Activated T-cell treated with anti-CD3 and anti-CD28 coated beads, Interleukin-2, amount 50 U/mL, for 72 hours (primary cell): ENCODE measurements at places on chromosomes 7 and 10. TPM values are rescaled to one million over a fixed set of nuclear protein-coding genes. Genes with fewer than 3 reads are reported as not detected.

GRCh38 chr7:12540850-12541249 is 29.7 kb upstream of the SCIN start:
- DNase-seq, result no peak

DNA sequence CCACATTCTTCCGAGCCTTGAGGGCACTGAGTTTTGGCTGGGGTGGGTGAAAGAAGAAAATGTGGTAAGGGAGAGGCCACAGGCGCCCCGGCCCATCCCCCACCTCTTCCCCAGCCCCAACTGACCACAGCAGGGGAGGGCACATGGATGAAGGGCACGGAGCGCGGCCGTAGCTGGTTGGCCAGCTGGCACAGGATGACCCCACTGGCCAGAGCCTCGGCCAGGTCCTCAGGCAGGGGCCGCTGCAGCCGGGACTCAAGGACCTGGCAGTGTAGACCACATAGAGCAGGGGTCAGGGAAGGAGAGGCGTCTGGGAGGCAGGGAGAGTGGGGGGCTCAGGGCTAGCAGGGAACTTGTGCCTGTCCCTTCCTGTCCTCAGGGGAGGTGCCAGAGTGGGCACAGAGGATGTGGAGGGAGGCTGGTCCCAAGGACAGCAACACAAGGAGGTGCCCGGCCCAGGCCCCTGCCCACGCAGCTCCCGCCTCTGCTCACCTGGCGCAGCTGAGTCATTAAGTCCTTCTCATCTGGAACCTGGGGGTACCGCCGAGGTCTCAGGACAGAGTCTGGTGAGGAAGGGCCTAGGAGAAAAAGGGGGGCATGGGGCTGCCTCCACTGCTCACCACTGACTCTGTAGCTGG is 2.2 kb upstream of the SAP25 start:
- DNase-seq, result no peak

GRCh38 chr7:157514746-157515145 is 177.9 kb downstream of the DNAJB6 start:
- DNase-seq, result no peak

DNA sequence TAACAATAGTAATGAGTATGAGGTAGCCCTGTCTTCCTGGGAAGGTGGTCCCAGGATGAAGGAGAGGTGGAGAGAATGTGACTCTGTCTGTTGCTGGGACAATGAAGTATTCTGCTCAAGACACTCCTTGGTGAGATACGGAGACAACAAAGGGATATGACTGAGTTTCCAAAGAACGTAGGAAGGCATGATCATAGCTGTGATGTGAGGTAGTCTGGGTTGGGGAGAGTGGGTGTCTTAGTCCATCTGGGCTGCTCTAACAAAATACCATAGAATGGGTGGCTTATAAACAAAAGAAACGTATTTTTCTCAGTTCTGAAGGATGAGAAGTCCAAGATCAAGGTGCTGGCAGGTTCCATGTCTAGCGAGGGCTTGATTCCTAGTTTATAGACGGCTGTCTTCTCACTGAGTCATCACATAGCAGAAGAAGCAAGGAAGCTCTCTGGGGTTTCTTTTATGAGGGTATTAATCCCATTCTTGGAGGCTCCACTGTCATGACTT is 84.9 kb upstream of the RHOBTB1 start:
- no peak for DNase-seq

- DNase-seq, result no peak
Measured at GRCh38 chr7:12569673-12570072, 847 bp upstream of the SCIN start.

DNA sequence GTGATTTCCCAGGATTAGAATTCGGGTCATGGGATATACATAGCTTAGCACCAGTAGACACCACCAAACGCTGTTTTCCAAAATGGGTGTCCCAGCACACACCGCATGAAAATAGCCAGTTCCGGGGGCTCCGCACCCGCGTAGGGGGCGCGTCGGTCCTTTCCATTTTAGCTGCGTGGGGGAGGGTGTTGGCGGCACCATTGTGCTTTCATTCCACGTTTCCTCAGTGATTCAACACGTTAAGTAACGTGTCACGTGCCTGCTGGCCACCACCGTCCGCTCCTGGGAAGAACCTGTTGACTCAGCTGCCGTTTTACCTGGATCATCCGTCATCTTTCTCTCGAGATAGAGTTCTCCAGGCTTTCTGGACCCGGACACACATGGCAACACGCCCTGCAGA is 25.6 kb upstream of the ADGRA1 start:
- no peak for DNase-seq

- DNase-seq, result no peak
Measured at GRCh38 chr10:69655868-69656555, 26.0 kb downstream of the FAM241B start.

DNA sequence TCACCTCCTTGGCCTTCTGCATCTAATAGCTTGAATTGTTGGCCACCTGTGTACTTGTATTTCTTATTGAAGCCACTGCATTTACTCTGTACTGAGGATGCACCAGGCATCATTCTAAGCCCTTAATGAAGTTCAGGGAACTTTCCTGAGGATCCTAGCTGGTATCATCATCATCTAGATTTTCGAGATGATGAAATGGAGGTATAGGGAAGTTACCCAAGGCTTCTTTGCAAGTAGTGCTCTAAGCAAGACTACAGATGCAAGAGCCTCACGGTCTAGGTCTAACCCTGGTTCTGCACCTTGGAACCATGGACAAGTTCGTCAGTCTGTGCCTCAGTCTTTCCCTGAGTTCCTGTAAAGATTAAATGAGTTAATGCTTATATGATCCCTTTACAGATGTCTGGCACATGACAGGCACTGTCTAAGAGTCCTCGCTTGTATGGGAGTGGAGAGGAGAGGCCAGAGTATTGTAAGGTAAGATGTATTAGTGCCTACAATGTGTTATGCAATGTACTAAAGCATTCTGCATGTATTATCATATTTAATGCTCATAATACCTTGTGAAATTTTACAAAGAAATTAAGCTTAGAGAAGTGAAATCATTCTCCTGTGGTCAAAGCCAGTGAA is 145.1 kb downstream of the KCNMA1 start:
- DNase-seq, result no peak

DNA sequence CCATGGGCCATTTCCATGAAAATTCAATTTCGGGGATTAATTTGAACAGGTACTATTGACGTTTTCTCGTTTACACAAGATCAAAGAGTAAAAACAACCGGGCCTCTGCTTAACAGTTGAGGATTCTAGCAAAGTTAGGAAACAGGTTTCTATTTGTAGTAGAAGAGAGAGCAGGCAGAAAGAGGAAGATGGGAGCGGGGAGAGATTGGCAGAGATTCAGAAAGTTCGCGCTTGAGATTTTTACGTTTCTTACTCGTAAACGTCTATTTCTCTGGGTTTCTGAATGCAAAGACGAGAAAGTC is 571 bp upstream of the VWC2 start:
- DNase-seq, result no peak

- DNase-seq, result peak; percentile 23
Measured at GRCh38 chr10:98391065-98391464, 23.9 kb downstream of the PYROXD2 start.

DNA sequence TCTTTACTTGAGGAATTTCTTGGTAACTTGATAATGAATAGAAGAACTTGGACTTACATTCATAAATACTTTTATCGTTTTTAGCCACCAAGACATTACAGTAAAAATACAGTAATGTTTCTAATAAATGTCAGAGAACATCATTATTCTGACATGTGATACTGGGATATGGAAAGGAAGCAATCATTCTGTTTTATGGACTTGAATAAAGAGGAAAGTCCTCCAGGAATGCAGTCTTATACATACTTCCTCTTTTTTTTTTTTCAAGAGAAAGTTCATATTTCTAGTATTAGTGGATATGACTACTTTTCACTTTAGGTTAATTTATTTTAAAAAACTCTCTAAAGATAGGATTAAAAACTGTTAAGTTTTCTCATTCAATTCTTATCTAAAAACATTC is 220.0 kb upstream of the SEMA3C start:
- DNase-seq, result no peak

GRCh38 chr10:48470893-48471805 is 133.7 kb downstream of the ARHGAP22 start:
- no peak for DNase-seq

DNA sequence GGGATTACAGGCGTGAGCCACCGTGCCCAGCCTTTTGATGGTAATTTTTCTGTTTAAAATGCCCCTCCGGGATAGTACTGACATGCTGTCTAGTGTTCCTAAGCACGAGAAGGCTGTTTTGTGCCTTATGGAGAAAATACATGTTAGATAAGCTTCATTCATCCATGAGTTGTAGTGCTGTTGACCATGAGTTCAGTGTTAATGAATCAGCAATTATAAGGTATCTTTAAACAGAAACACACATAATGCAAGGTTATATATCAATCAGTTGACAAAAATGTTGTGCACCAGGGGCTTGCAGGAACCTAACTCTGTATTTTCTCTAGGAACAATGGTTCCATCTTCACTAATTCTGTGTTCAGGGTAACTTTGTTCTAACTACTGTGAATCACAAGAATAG is 30.8 kb upstream of the HECW1 start:
- no peak for DNase-seq

MPP7 gene
- total RNA-seq, result 28.1 TPM
